ENCODE measurements at places on chromosomes 4 and X. TPM values are rescaled to one million over a fixed set of nuclear protein-coding genes. Genes with fewer than 3 reads are reported as not detected.

The SPANXN5 gene
- not detected for total RNA-seq

- DNase-seq = no peak
These were observed 173.4 kb upstream of the JADE1 start for GRCh38 chr4:128635955-128636560.

The FAM53A gene
- total RNA-seq = 9.5 TPM

- DNase-seq = no peak
These were observed 16.1 kb upstream of the AMBN start for GRCh38 chr4:70575964-70576363.

The SRPK3 gene
- not detected for total RNA-seq

The FGFBP1 gene
- not detected for total RNA-seq

GRCh38 chr4:91427171-91427570 lies 876.6 kb upstream of the GRID2 start:
- no peak for DNase-seq

- DNase-seq = no peak
These were observed 390.1 kb downstream of the PDGFC start for GRCh38 chr4:156581282-156582063.

The DAPP1 gene
- not detected for total RNA-seq

The RASGEF1B gene
- 0.84 TPM for total RNA-seq

- no peak for DNase-seq
These were observed 77.1 kb downstream of the EIF4E start for GRCh38 chr4:98851806-98852205.

The ZMAT1 gene
- total RNA-seq = 4.9 TPM

DNA sequence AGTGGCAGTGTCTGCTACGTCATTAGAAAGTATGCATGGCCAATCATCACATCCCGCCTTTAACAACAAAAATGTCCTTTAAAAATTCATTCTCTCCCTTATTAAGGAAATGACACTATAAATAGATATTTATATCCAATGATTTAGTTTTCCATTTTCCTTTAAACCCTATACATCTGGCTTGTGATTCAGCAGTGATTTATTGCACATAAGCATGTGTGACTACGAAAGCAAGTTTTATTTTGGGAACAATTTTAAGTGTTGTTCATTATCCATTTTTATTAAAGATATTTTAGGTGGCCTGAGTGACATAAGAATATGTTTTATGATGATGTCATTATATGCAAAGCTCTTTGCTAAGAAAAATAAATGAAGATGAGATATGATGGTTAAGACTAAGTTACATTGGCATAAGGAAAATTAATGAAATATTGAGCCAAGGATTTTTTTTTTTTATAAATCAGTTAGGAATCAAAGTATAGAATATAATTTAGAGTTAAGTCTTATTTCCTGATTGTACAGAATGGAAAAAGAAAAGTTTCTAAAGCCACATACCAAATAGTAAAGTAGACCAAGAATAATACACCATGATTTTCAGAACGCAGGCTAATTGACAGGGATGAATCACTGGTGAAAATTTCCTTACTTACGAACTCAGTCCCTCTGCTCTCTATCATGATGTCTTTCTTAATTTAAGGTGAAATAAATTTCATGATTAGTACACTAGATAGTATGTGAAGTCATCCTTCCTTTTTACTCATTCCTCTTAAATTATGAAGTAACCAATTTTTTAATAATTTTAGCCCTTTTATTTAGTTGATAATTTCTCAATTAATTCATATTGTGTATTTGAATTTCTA lies 822.4 kb downstream of the FAT4 start:
- DNase-seq = no peak
